WERI-Rb-1 (cell line): ENCODE measurements at places on chromosomes 2 and 18.

- DNase-seq: no peak
Measured at GRCh38 chr2:65278531-65278981, 50.9 kb downstream of the ACTR2 start.

- no peak for DNase-seq
Measured at GRCh38 chr2:133077269-133077822, 407.3 kb upstream of the LYPD1 start.

GRCh38 chr2:126664234-126664633 is 8.3 kb downstream of the GYPC start:
- no peak for DNase-seq

GRCh38 chr2:179255129-179255528 is 9.5 kb downstream of the SESTD1 start:
- no peak for DNase-seq

- no peak for DNase-seq
Measured at GRCh38 chr2:235859651-235860050, 308.5 kb downstream of the GBX2 start.
